NCI-H2081 (cell line): ENCODE measurements at places on chromosomes 4 and X.
A peak's percentile ranks its signal among the peaks of the same experiment; 100 is the strongest.

DNA sequence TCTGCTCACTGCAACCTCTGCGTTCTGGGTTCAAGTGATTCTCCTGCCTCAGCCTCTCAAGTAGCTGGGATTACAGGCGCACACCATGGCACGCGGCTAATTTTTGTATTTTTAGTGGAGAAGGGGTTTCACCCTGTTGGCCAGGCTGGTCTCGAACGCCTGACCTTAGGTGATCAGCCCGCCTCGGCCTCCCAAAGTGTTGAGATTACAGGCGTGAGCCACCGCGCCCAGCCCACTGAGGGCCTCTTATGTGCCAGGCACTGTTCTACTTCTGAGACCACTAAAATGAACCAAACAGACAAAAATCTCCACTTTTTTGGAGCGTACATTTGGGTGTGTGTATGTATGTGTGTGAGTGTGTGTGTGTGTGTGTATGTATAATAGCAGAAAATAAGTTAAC lies 117.2 kb upstream of the H2AZ1 start:
- DNase-seq = no peak

- DNase-seq = no peak
These were observed 183.5 kb upstream of the C1QTNF7 start for GRCh38 chr4:15244354-15244753.

DNA sequence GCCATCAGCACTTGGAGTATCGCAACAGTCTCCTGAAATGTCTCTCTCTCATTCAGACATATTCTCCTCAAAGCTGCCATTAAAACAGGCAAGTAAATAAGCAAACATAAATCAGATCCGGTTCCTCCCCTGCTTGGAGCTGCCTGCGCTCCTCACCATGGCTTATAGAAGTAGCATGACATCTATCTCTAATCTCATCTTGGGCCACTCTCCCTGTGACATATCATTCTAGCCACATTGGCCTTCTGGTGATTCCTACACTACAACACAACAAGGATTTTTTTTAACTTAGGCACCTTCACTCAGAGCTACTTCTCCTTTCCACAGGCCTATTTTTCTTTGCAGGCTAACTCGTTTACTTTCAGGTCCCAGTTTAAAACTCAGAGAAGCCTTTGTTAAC lies 387.9 kb downstream of the ARHGAP24 start:
- no peak for DNase-seq

- DNase-seq = no peak
These were observed 172.3 kb downstream of the SHOX start for GRCh38 chrX:802846-803245.

DNA sequence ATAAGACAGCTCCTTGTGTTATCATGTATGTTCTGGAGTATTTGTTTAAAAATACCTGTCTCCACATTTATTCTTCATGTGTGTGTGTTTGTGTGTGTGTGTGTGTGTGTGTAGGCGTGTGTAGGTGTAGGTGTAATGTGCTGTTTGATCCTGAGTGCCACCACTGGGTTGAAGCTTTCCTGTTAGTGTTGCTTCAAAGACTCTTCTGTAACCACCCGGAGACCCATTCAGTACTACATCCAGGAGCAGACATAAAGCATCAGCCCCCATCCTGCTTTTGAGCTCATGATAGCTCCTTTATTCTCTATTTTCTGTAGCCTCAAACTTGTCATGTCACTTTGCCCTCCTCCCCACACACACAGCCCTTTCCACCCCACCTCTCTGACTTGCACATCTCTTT lies 3.0 kb upstream of the ZDHHC9 start:
- DNase-seq = no peak

DNA sequence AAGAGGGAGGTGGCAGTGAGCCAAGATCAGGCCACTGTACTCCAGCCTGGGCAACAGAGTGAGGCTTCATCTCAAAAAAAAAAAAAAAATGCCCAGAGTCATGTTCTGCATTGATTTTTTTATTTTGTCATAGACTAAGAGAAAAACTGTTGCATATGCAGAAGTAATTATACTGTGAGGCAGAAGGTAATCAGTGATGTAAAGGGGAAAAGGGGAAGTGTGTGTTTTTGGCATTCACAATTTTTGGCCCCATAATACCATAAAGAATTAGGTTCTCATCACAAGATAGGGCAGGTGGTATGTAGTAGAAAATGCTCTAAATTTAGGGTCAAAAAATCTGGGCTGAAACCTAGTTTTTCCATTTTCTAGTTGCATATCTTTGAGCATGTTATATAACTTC lies 47.3 kb upstream of the GAB1 start:
- DNase-seq = no peak

- DNase-seq = no peak
These were observed 686 bp downstream of the MTHFD2L start for GRCh38 chr4:74158466-74159142.

DNA sequence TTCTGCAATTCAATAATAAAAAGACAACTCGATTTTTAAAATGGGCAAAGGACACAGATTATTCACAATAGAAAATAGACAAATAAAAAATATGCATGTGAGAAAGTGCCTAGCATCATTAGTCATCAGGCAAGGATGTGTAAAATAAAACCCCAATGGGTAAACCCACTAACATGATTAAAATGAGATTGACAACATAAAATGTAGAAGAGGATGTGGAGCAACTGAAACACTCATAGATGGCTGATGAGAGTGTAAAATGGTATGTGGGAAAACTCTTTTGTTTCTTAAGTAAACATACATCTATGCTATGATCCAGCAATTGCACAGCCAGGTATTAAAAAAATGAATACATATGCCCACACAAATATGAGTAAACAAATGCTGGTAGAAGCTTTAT lies 177.6 kb downstream of the IQCM start:
- no peak for DNase-seq

GRCh38 chr4:95549246-95550114 lies 707 bp upstream of the UNC5C start:
- DNase-seq = peak; percentile 18

DNA sequence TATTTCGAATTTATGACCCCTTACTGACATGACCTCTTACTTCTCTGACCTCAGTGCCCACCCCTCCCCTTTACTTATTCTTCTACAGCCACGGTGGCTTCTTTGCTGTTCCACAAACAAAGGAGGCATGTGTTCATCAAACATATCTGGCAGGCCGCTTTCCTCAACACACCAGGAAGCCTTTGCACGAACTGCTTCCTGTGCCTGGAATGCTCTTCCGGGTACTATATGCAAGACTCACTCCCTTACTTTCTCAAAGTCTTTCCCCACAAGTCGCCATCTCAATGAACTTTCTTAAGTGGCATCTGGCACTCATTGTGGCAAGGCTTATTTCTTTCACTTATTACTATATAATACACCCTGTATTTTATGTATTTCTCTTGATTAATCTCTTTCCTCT lies 351.5 kb upstream of the DDX53 start:
- no peak for DNase-seq

GRCh38 chr4:140255467-140255866 lies 101.5 kb upstream of the MAML3 start:
- DNase-seq = no peak

DNA sequence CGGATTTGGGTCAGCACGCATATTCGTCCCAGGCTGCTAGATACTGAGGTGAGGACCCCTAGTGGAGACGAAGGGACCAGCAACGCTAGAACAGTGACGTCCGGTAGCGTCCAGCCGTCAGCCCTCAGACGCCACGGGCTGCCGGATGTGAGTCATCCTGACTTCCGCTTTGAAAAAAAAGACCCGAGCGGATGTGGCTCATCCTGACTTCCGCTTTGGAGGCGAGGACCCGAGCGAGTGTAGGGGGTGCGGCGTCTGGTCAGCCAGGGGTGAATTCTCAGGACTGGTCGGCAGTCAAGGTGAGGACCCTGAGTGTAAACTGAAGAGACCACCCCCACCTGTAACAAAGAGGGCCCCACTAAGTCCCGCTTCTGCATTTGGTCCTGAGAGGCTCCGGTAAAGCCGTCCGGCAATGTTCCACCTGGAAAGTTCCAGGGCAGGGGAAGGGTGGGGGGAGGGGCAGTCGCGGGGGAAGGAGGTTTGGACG lies at the start of gene MAGEB2:
Gene MAGEB2 (plus strand): TSS at position 207 of the 487 bp plus-strand sequence. CDS start 3,018 bp downstream, outside the sequence.
- DNase-seq = no peak

GRCh38 chrX:87525771-87526229 lies 8.2 kb downstream of the KLHL4 start:
- no peak for DNase-seq

GRCh38 chr4:159950707-159951106 lies 847.8 kb downstream of the RAPGEF2 start:
- peak; percentile 6 for DNase-seq

GRCh38 chr4:83852085-83852451 lies 316.2 kb downstream of the GPAT3 start:
- no peak for DNase-seq

- DNase-seq = no peak
These were observed at the start of gene GABRE for GRCh38 chrX:151974336-151975227. Gene GABRE (minus strand): TSS chrX:151974676. CDS start chrX:151974625, 51 bp downstream.

DNA sequence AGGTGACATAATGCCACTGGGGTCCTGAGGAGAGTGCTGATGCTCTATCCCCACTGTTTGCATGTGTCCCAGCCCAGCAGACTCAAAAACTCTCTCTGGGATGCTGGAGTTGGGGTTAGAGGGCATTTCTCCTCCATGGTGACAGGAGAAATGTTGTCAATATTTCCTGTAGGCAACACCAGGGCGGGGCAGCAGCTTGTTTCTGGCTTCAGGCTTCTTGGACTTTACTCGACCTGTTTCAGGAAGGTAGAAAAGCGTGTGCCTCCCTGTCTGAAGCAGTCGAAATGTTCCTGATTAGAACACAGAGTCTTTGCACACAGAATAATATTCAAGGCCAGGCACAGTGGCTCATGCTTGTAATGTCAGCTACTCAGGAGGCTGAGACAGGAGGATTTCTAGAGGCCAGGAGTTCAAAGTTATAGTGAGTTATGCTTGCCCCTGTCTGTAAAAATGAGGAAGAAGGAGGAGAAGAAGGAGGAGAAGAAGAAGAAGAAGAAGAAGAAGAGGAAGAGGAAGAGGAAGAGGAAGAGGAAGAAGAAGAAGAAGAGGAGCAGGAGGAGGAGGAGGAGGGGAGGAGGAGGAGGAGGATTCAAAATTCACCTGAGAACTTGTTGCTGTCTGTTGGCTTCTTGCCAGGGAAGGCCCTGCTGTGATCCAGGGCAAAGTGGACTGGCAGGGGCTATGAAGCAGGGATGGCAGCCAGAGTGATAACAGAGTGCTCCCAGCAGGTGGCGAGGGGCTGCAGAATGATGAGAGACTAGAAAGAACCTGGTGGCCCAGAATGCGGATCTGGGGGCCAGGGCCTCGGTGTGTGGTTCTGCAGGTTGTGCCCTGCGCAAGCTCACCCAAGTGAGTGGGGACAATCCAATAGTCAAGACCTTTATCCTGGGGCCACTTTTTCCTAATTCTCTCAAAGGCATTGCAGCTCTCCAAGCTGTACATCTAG lies 82.9 kb downstream of the RTL5 start:
- DNase-seq = no peak

- DNase-seq = no peak
These were observed 86.7 kb downstream of the PSAPL1 start for GRCh38 chr4:7347981-7348380.

DNA sequence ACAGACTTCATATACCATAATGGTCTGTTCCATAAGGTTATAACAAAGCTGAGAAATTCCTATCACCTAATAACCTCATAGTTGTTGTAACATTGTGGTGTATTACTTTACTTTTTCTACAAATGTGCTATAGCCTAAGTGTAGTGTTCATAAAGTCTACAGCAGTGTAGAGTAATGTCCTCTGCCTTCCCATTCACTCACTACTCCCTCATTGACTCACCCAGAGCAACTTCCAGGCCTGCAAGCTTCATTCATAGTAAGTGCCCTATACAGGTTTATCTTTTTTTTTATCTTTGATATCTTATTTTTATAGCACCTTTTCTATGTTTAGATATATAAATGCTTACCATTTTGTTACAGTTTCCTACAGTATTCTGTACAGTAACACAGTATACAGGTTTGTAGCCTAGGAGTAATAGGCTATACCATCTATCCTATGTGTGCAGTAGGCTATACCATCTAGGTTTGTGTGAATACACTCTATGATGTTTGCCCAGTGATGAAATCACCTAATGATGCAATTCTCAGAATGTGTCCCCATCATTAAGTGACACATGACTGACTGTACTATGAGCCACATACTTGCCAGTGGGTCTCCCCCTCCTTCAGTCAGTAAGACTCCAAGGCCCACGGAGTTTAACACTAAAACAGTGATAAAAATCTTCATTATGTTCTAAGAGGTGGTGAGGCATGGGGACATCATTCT lies 299.9 kb downstream of the UNC5C start:
- peak; percentile 0 for DNase-seq

DNA sequence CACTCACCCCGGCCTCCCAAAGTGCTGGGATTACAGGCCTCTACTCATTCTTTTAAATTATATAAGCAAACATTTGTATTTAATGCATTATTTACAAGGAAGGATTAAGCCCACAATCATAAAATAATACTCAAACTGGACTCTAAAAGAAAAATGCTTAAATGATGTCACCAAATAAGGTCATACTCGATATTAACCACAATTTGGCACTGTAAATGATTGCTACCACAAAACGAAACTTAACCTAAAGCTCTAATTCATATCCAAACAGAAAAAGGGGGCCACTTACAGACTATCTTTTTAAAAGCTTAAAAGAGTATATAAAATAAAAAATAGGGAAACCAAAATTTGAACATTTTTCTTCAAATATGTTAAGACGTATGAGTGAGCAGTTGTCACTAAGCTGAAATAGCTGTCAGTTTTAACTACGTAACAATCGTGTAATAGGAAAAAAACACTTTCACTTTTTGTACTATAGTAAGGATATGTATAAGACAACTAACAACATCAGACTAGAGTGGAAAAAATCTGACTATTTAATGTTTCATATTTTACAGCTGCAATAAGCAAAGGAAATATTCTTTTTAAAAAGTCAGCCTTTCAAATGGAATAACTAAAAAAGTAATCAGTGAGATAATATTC lies 108.2 kb upstream of the GPR34 start:
- no peak for DNase-seq

- no peak for DNase-seq
These were observed 55.7 kb downstream of the BTC start for GRCh38 chr4:74738464-74739143.

DNA sequence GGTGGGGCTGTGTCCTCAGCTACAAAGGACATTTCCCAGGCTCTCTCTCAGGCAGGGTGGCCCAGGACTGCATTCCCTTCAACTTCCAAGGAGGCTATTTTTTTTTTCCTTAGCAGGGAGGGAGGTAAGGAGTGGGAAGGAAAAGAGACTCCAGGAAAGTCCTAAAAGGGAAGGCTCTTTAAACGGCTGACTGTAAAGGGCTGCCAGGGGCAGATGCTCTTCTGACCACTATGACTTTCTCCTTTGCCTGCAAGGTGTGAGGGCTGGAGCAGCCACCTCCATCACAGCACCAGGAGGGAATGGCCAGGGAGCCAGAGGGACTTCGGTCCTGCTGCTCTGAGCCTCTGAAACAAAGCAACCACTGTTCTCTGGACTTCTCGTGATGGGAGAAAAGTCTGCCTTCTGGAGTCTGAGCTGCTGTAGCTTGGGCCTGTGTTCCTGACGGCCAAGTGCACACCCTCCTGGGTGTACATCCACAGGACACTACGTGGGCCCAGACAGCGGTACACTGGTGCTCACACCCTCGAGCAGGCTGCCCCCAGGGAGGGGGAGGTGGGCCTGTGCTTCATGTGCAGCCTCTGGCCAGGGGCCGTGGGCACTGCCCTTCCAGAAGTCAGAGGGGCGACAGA lies 17.9 kb downstream of the NAT8L start:
- no peak for DNase-seq

- DNase-seq = no peak
These were observed 98.3 kb downstream of the RAPGEF2 start for GRCh38 chr4:159201168-159201567.
